NCI-H526 treated with DMSO at 0.1 percent for 48 hours (cell line): ENCODE measurements at places on chromosomes 11 and 22.
A peak's percentile ranks its signal among the peaks of the same experiment; 100 is the strongest.

GRCh38 chr22:37764622-37765021 lies 43.1 kb upstream of the GCAT start:
- DNase-seq, result no peak

DNA sequence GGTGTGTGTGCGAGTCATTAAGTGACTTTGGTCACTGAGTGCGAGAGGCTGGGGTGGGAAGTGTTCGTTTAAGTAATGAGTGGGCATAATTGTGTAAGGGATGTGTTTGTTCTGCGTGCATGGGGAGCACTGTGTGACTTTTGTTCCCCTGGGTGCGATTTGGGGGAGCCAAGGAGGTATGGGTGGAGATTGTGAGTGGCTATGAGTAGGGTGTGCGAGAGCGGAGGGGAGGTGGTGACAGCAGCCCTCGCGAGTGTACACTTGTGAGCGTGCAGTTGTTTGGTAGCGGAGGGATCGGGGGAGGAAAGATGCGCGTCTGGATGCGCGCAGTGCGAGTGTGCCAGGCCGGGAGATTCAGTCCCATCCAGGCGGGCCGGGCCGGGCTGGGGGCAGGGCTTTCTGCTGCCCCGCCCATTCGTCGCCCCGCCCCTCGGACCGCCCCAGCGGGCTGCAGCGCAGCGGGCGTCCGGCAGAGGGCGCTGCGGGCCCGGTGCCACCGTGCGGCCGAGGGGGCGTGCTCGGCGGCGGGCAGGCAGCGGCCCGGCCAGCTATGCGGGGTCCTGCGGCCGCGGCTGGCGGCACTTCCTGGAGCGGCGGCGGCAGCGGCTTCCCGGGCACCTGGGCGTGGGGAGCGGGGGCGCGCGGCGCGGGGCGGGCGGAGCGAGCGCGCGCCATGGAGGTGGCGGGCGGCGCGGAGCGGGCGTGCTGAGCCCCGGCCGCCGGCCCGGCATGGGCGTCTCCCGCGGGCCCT lies at the start of gene DGKZ:
TSS of gene DGKZ (plus strand) at position 578 of the 751 bp plus-strand sequence. CDS start 197 bp downstream, outside the sequence.
- DNase-seq, result peak; percentile 90

DNA sequence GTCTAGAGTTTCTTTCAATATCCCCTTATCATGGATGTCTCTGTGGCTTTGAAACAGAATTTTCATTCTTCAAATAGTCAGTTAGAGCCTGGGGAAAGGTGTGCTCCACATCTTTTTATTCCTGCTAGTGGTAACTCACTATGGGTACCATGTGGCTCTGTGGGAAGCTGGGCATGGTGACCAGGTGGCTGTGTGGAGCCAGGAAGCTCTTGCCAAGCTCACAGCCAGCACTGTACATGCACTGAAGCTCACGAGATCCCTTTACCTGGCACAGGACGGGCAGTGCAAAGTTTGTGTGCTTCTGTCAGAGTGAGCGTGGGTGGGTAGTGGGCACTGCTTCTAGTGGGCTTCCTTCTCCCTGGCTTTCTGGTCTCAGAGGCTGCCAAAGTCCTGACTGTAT lies 6.3 kb upstream of the KDM4F start:
- DNase-seq, result no peak

GRCh38 chr11:67048515-67049130 lies 8.0 kb upstream of the RHOD start:
- no peak for DNase-seq

- no peak for DNase-seq
Observed at GRCh38 chr22:21013657-21014201, 1.2 kb upstream of the P2RX6 start.

- no peak for DNase-seq
Observed at GRCh38 chr11:75369560-75370255, 18.2 kb upstream of the ARRB1 start.

GRCh38 chr11:84420271-84420670 lies 1134.1 kb upstream of the CCDC90B start:
- peak; percentile 93 for DNase-seq

DNA sequence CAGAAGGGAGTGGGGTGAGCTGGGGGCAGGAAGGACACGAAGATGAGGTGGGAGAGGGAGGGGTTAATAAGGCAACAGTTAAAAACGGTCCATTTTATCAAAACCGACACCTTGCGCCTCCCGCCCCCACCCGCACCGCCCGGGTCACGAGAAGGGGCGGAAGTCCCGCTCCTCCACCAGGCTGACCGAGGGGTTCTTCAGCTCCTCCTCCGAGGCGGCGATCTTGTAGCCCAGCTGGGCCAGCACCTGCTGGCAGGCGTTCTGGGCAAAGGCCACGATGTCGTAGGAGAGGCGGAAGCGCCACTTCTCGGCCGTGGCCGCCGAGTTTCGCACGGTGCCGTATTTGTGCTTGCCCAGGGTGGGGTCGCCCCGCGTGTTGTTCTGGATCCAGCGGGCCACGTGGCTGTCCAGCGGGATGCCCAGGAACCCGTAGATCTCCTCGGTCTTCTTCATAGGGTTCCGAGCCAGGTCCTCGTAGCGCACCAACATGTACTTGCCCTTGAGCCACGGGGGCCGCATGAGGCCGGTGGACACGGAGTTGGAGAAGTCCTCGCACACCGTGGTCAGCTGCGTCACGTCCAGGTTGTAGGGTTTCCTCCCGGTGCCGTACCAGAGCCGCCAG lies 15.8 kb downstream of the CHST1 start:
- DNase-seq, result no peak
